ENCODE measurements at places on chromosomes 12 and 14.
A peak's percentile ranks its signal among the peaks of the same experiment; 100 is the strongest.

GRCh38 chr12:23576372-23576771, 373.1 kb downstream of the SOX5 start:
- no peak for DNase-seq

GRCh38 chr12:101343893-101344292, 63.7 kb downstream of the ARL1 start:
- DNase-seq, result no peak

- no peak for DNase-seq
Observed at GRCh38 chr14:37623426-37623951, 28.1 kb downstream of the TTC6 start.

DNA sequence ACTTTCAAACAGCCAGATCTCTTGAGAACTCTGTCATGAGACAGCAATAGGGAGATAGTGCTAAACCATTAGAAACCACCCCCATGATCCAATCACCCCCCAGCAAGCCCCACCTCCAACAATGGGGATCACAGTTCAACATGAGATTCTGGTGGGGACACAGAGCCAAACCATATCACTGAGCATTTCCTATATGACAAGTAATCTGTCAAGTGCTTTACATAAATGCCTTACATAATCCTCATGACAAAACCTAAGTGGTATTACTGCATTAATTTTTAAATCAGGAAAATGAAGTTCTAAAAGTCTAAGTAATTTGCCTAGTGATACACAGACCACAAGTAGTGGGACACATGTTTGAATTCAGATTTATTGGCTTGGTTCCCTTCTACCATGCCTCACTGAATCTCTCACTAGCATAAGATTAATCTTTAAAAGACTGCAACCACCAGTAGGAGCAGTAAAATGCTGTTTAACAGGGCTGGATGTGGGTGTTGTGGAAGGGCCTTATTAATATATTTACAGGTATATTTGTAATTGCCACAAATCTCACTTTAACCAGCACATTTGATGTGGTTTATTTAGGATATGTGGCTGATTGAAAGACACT, 323.1 kb upstream of the FBXO33 start:
- DNase-seq, result no peak

DNA sequence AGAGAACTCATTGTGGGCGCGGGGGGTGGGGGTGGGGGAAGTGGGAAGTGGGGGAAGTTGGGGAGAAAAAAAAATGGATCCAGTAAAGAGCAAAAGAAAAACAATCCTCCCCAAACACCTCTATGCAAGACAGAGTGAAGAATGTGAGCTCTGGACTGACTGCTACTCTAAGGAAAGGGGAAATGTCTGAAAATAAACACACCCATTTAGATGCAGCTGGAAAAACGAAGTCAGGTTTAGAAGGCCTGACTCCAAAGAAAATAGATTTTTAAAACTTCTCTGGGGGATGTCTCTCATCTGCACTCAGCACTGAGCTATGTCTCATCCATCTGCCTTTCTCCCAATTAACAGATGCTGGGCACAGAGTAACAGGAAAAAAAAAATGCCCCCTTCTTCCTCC, 904.4 kb downstream of the GALC start:
- DNase-seq, result no peak

- DNase-seq, result no peak
Observed at GRCh38 chr14:100855256-100855930, 29.5 kb downstream of the MEG3 start.

DNA sequence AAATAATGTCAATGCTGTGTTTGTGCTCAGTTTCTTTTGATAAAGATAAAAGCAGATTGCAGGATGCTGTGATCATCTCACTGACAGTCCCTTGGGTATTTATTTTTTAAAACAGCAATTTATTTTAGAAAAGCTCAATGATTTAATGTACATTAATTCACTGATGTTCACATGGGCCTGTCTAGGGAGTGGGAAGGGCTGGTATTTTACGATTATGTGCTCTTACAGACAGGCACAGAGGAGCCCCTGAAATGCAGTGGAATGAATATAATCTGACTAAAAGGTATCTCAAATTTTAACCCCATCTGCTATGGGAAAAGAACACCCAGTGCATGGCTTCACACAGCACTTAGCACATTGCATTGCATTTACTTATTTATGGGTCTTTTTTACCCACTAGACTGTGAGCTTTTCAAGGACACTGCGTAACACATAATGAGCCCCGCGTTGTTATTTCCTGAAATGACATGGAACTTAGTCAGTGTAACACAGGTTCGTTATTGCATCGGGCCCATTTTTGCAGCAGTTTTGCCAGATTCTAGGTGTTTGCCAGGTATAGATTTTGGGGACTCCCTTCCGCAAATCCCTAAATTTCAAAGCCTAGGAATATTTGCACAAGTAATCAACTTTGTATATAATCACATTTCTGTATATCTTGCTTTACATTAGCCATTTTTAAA, 425.3 kb upstream of the FBXO33 start:
- no peak for DNase-seq

DNA sequence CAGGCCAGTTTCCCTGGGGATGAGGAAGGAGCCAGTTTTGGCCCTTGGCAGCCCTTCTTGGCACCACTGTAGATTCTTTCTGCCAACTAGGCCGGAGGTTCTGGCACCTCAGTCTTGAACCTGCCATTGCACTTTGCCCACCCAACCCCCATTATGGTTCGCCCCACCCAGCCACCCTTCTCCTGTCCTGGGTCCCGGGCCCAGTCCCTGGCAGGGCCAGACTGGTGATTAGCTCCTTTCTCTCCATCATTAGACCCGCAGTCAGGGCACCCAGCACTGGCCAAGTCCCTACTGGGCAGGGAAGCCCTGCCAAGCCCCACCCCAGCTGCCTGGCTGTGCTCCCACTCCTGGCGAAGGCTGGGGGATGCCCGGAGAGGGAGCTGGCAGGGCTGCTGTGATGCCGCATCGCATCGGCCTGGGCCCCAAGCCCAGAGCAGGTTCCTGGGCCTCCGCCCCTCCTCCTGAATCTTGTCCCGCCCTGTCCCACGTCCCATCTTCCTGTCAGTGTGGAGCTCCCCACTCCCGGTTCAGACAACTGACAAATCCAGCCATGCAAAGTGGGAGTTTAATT, 9.8 kb downstream of the FAM222A start:
- no peak for DNase-seq

- peak; percentile 15 for DNase-seq
Observed at GRCh38 chr12:6039894-6040601, 84.4 kb downstream of the VWF start.

GRCh38 chr14:75566752-75567151, 11.7 kb upstream of the FLVCR2 start:
- no peak for DNase-seq

DNA sequence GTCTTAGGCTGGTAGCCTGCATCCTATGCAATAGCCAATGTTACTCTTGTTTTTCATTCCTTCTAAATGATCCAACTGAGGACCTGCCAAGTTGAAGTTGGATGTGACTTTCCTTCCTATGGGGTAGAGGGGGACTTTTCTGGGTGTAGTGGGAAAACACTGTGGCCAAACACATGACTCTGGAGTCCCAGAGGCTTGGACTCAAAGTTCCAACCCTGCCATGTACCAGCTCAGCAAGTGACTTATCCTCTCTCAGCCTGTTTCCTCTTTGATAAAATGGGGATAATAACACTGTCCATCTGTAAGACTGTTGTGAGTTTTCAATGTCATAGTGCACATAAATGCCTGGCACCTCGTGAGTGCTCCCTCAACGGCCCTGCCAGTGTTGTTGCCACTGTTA, 97.0 kb downstream of the ZFP36L1 start:
- DNase-seq, result no peak

Measured in T-helper 17 cell (primary cell).